ENCODE measurements at places on chromosomes 6 and 20.

- no peak for DNase-seq
These were observed 21.6 kb downstream of the FKBP1A start for GRCh38 chr20:1371202-1371782.

DNA sequence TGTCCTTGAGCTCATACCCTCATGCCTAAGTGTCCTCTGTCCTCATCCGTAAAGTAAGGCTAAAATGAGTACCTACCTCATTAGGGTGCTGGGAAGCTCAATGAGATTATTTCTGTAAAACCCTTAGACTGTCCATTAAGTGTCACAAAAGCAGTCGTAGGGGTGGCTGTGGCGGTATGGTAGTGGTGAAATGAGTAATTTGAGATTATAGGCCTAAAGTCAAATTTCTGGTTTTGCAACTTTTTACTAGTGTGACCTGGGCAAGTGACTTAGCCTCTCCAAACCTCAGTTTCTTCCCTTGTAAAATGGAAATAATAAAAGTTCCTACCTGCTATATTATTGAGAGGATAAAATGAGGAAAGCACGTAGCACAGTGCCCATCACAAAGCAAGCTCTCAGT lies 148.2 kb upstream of the AKAP12 start:
- DNase-seq = no peak

GRCh38 chr20:64277571-64278316 lies 22.2 kb downstream of the PCMTD2 start:
- no peak for DNase-seq

- DNase-seq = no peak
These were observed 97.0 kb downstream of the TRERF1 start for GRCh38 chr6:42354702-42355101.

All from T-cell (primary cell).